Progenitor cell of endocrine pancreas (in vitro differentiated cells): ENCODE measurements at places on chromosomes 5 and 9. TPM values are rescaled to one million over a fixed set of nuclear protein-coding genes. Genes with fewer than 3 reads are reported as not detected.
A peak's percentile ranks its signal among the peaks of the same experiment; 100 is the strongest.

The ADCY2 gene
- total RNA-seq, result 4.5 and 8.7 TPM in 2 replicates

- no peaks in the 10 kb centered on the region for H3K27me3 ChIP-seq
- no peak overlapping the region for H3K27ac ChIP-seq
- no peaks in the 10 kb centered on the region for H3K36me3 ChIP-seq
- DNase-seq, result no peak
- peaks cover 3% of the 10 kb centered on the region for H3K4me1 ChIP-seq
- no peak overlapping the region for H3K4me3 ChIP-seq
These were observed 928.9 kb upstream of the CDH10 start for GRCh38 chr5:25573691-25574090.

GRCh38 chr5:96651948-96652753 lies 10.0 kb upstream of the CAST start:
- no peaks in the 10 kb centered on the region for H3K36me3 ChIP-seq
- H3K4me1 ChIP-seq, result peaks cover 31% of the 10 kb centered on the region
- no peak overlapping the region for H3K27ac ChIP-seq
- H3K27me3 ChIP-seq, result no peaks in the 10 kb centered on the region

DNA sequence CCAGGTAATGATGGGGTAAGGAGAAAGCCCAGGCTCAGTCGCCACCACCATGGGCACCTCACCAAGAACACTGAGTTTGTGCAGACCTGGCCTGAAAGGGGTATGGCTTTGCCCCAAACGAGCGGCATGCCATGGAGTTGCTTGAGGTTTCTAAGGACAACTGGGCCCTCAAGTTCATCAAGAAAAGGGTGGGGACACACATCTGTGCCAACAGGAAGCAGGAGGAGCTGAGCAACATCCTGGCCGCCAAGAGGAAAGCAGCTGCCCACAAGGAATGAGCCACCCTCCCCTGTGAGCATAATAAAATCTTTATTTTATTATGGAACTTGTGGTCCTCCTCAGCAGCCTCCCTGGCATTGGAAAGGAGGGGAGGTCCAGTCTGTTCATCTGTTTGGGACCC lies 23.8 kb downstream of the CD14 start:
- no peak for DNase-seq
- H3K27me3 ChIP-seq, result no peaks in the 10 kb centered on the region
- H3K36me3 ChIP-seq, result no peaks in the 10 kb centered on the region
- H3K27ac ChIP-seq, result no peak overlapping the region
- H3K4me3 ChIP-seq, result no peak overlapping the region

The F12 gene
- total RNA-seq, result 4.0 and 4.7 TPM in 2 replicates

The MSMP gene
- total RNA-seq, result not detected in 2 replicates

- peaks cover 26% of the 10 kb centered on the region for H3K4me1 ChIP-seq
- H3K36me3 ChIP-seq, result no peaks in the 10 kb centered on the region
- H3K4me3 ChIP-seq, result no peak overlapping the region
- no peak for DNase-seq
- H3K27ac ChIP-seq, result no peak overlapping the region
- H3K27me3 ChIP-seq, result peaks cover 3% of the 10 kb centered on the region
These were observed 42.0 kb upstream of the LIFR start for GRCh38 chr5:38598296-38598993.

DNA sequence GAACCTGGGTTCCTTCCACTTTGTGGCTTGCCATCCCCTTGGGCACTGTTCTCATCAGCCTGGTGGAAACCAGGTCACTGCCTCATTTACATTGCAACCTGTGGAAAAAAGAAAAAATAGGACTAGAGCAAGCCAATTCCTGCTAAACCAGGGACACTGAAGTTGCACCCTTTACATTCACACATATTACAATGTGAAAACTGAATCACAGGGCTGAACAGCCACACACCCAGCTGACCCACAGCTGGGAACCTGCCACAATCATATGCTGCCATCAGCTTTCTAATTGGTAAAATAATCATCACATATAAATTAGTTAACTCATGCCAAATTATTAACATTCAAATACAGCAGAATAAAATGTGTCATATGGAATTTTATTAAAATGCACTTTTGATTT lies 94.5 kb downstream of the CDH6 start:
- no peak overlapping the region for H3K27ac ChIP-seq
- H3K4me1 ChIP-seq, result peaks cover 6% of the 10 kb centered on the region
- H3K36me3 ChIP-seq, result peaks cover 21% of the 10 kb centered on the region
- no peak for DNase-seq
- H3K27me3 ChIP-seq, result no peaks in the 10 kb centered on the region
- no peak overlapping the region for H3K4me3 ChIP-seq

DNA sequence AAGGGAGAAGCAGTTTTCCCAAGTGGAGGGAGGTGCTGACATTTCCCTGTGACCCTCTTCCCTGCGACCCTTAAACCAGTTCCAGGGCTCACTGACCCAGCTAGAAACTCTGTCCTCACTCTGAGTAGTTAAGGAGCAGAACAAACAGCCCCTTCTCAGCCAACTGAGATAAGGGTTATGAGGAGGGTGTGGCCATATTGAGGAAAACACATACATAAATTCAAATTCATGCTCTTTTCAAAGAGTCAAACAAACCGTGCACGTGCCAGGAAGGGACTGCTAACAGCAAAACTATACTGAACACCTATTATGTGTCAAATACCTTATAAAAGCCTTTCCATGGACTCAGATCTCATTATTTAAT lies 4.9 kb upstream of the AKNA start:
- H3K4me1 ChIP-seq, result peaks cover 27% of the 10 kb centered on the region
- H3K27ac ChIP-seq, result peak overlapping the region; percentile 69
- H3K27me3 ChIP-seq, result no peaks in the 10 kb centered on the region
- no peaks in the 10 kb centered on the region for H3K36me3 ChIP-seq
- no peak overlapping the region for H3K4me3 ChIP-seq

DNA sequence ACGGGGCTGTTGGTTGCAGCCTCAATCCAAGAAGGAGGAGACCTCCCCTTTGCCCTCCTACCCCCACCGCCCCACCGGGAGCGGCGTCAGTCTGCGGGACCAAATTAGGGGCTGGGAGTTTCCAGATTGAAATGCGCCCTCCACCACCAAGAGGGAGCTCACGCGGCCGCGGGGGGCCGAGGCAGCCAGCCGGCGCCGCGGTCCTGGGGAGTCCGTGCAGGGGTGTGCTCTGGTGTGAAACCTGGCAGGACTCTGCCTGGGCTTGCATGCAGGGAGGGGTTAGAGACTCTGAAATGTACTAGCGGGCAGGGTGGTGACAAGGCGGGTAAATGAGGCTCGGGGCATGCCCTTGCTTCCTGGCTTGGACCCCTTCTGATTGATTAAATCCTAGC lies 989 bp upstream of the FBN2 start:
- peaks cover 6% of the 10 kb centered on the region for H3K4me1 ChIP-seq
- peaks cover 36% of the 10 kb centered on the region for H3K27me3 ChIP-seq
- H3K4me3 ChIP-seq, result peak overlapping the region; percentile 81
- H3K36me3 ChIP-seq, result no peaks in the 10 kb centered on the region
- H3K27ac ChIP-seq, result no peak overlapping the region

DNA sequence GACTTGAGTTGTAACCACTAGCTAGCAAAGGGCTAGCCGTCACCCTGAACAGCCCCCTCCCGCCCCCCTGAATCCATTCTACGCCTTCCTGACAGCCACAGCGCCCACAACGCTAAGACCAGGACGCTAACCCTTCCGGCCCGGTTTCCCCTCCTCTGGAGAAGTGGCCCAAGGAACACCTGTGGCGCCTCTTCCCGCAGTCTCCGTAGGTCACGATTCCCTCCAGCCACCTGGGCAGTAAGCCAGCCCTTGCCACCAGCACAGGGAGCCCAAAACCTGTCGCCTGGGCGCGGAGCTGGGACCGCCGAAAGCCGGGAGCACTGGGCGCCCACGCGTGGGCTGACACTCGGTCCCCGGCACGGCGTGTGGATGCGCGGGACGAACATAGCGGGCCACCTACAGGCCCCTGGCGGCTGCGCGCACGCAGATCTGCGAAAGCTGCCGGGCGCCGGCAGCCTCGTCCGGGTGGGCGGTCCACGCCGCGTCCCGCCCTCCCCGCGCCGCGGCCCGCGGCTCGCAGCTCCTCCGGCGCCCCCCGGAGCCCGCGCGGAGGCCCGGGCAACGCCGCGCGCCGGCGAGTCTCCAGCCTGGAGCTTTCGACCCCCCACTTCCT lies 596 bp downstream of the IRF1 start:
- H3K36me3 ChIP-seq, result no peaks in the 10 kb centered on the region
- no peak overlapping the region for H3K27ac ChIP-seq

The CER1 gene
- 0.73 TPM in 1 of 2 replicates, not detected in the other for total RNA-seq

GRCh38 chr5:179327021-179327735 lies 18.1 kb downstream of the ADAMTS2 start:
- no peak for DNase-seq
- H3K27ac ChIP-seq, result no peak overlapping the region
- no peaks in the 10 kb centered on the region for H3K4me1 ChIP-seq
- H3K27me3 ChIP-seq, result peaks cover 32% of the 10 kb centered on the region
- no peak overlapping the region for H3K4me3 ChIP-seq
- H3K36me3 ChIP-seq, result no peaks in the 10 kb centered on the region

The CDO1 gene
- total RNA-seq, result 24.6 and 25.1 TPM in 2 replicates

- no peaks in the 10 kb centered on the region for H3K36me3 ChIP-seq
- H3K4me3 ChIP-seq, result no peak overlapping the region
- H3K27me3 ChIP-seq, result no peaks in the 10 kb centered on the region
- no peak for DNase-seq
- H3K4me1 ChIP-seq, result no peaks in the 10 kb centered on the region
These were observed 274.7 kb downstream of the CETN3 start for GRCh38 chr5:90134892-90135291.

The SIT1 gene
- total RNA-seq, result not detected in 2 replicates
